ENCODE measurements at places on chromosomes 5 and 9.

DNA sequence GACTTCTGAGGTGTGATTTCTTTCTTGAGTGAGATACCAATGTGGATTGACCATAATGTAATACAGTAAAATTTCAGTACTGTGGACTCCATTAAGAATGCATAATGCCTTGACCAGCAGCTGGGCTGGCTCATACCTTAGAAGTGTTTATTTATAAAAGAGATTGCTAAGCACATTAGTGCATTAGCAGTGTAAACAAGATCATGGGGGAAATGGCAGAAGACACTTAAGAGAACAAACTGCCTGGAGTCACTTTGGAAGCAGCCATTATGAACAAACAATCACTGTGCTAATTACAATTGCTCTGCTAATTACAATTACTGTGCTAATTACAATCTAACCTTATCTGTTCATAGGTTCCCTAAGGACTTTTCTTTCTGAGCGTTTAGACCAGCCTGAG, 104.2 kb downstream of the TRIM32 start:
- DNase-seq, result peak; percentile 87

GRCh38 chr9:114607671-114608524, 3.2 kb upstream of the TMEM268 start:
- no peak for DNase-seq

DNA sequence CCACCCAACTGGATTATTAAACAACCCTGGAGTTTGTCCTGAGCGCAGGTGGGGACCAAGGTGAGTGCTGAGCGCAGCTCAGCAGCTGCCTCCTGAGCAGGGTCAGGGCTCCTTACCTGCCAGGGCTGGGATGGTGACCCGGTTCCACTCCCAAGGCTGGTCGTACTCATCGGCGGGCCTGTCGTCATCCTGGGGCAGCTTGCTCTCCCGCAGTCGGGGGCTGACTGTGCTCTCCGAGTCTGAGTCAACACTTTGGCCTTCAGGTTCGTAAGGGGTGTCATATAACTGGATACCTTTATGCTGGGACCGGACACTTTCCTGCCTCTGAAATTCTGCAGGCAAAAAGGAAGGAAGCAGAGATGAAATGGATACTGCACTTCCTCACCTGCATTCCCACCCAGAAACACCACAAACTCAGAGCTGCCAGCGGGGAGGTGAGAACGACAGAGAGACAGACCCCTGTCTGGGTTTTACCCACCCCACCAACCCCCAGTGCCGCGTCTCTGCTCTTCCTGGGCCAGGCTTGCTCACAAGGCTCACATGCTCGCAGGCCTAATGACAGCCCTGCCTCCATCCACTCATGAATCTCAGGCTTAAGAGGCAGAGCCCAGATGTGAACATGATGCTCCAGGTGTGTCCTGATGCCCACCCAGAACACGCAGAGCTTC, 70.7 kb upstream of the SLC25A51 start:
- DNase-seq, result no peak

GRCh38 chr9:116726602-116727001, 39.5 kb downstream of the TRIM32 start:
- no peak for DNase-seq

DNA sequence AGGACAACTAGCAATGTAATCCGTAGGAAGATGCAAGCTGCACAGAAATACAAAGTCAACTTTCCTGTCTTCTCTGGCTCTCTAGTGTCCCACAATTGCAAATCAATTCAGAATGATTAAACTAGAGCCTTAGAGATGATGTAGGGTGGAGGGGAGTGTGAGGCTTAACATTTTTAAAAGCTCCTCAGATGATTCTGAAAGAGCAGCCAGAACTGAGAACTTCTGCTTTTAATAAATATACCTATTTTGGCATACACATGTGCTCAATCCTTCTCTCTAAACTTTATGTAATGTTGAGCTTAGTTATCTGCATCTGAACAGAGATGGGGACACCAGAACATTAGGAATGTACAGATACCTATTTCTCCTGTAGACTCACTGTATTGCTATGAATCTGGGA, 139.9 kb upstream of the APC start:
- DNase-seq, result no peak

GRCh38 chr5:171365351-171365750, 22.3 kb upstream of the NPM1 start:
- DNase-seq, result no peak

- DNase-seq, result no peak
Measured at GRCh38 chr9:92974161-92974661, 26.9 kb downstream of the FGD3 start.

DNA sequence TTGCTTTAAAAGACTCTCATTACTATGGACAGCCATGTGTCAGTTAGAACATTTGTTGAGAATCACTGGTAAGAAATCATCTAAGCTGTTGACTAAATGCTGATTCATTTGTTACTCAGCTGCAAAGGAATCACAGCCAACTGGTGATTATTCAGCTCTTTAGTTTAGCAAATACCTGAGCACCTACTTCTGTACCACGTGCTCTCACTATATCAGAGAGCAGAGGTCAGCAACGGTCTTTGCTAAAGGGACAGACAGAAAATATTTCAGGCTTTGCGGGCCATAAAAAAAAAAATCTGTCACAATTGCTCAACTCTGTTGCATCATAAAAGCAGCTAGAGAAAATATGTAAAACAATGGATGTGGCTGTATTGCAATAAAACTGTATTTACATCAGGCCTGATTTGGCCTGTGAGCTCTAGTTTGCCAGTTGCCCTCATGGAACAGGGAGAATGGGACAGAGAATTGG, 377.6 kb downstream of the DNAH5 start:
- no peak for DNase-seq

DNA sequence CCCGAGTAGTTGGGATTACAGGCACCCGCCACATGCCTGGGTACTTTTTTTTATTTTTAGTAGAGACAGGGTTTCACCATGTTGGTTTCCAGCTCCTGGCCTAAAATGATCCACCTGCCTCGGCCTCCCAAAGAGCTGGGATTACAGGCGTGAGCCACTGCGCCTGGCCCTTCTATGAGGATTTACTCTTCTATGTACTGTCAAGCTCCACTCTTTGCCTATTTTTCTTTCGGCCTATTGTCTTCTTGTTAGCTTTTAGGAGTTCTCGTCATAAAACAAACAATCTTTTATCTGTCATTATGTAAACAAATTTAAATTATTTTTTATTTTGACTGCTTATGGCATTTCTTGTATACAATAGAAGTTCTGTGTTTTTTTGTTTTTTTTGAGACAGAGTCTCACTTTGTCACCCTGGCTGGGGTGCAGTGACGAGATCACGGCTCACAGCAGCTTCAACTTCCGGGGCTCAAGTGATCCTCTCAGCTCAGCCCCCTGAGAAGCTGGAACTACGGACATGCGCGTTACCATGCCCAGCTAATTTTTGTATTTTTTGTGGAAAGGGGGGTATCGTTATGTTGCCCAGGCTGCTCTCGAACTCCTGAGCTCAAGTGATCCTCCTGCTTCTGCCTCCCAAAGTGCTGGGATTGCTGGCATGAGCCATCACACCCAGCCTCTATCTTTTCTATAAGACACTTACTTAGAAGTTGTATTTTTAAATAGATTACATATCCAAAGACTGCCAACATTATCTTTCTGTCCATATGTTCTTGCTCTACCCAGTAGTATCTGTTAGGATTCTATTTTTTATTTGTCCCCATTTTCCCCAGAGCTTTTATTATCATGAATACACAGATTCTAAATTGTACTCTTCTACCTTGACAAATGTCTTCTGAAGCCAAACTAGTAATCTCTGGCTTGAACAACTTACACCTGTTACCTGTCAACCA, 29.2 kb downstream of the CSNK1A1 start:
- DNase-seq, result no peak

DNA sequence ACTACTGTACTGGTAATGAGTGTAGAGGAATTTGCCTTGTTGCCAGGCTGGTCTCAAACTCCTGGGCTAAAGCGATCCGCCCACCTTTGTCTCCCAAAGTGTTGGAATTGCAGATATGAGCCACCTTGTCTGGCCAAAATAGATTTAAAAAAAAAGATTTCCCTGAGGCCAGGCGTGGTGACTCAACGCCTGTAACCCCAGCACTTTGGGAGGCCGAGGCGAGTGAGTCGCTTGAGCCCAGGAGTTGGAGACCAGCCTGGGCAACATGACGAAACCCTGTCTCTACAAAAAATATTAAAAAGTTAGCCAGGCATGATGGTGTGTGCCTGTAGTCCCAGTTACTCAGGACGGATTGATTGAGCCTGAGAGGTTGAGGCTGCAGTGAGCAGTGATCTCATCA, 62.5 kb downstream of the IPO11 start:
- DNase-seq, result no peak

DNA sequence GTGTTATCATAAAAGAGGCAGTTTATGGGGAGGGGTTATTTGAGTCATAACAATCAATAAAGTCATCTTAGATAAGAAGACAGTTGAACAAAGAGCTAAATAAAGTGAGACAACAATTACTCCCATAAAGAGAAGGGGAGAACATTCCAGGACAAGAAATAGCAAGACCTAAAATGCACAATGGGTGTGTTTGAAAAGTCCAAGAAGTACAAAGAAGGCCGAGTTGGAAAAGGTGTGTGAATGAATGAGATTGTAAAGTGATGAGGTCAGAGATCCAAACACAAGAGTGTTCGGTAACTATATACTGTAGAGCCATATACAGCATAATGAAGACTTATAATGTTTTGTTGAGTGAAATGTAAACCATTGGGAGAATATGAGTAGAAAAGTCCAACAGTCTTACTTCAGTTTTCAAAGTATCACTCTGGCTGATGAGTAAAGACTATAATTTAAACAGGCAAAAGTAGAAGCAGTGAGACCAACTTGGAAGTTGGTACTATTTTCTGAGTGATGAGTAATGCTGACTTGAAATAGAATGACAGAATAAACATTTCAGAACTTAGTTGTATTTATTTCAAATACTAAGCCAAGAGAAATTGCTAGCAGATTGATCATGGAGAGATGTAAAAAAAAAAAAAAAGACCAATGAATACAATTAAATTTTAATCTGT, 868.7 kb upstream of the CDH9 start:
- no peak for DNase-seq

GRCh38 chr9:4237748-4238511, 61.9 kb downstream of the GLIS3 start:
- no peak for DNase-seq

DNA sequence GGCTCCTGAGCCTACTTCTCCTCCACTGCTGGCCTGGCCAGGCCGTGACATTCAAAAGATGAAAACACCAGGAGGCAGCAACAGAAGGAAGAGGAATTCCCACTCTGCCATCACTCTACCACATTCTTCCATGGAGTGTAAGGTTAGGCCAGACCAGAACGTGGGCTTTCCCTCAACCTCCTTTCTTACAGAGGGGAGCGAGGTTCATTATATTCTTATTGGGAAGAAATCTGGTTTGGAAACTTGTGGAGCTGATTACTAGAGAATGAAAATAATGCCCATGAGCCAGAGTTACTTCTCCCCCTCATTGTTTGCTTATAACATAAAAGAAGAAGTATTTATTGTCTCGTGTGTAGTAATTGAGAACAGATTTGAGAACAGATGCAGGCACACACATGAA, 136.3 kb upstream of the BASP1 start:
- DNase-seq, result no peak

DNA sequence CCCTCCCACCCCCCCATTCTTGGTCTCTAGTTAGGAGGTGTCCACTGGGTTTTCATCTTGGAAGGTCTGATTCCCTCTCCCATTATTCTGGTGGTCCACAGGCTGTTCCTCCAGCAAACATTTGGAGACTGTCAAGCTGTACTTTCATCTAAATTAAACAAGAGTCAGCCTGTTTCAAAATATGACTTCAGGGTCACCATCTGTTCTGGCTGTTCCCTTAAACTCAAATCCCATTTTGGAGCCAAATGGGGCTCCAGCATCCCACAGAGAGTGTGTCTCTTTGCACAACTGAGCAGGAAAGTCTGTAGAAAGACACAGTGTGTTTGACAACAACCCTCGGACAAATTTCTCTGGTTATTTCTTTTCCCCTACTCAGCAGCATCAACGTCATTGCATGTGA, 20.5 kb downstream of the COL15A1 start:
- no peak for DNase-seq

DNA sequence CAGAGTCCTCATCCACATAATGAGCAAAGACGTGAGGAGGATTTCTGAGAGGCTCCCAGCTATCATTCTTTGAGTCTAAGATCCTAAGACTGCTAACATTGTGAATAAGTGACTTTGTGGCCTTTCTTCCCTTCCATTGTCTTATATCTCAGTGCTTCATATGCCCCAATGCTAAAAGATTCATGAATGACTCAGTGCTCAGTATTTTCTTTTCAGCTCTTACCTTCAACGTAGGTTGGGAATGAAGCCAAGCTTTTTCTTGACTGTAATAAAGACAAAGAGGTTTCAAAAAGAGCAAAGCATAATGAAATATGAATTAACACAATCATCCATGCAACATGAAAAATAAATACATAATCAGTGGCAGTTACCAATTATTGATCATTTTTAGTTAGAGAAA, 146.4 kb downstream of the ENTREP1 start:
- DNase-seq, result no peak

DNA sequence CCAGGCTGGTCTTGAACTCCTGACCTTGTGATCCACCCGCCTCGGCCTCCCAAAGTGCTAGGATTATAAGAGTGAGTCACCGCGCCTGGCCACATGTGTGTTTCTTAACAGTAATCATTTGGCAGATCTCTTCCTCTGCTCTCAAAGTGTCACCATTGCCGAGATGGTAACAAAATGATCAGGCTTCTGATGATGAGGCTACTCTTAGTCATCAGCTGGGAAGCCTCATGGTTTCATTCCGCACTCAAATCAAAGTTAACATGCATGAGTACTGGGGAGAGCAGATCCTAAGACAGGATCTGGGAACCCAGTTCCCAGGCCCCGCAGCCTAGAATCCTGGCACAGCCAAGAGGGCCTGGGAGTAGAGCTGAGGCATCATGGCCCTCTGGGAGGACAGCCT, 27.4 kb downstream of the BARHL1 start:
- DNase-seq, result no peak

DNA sequence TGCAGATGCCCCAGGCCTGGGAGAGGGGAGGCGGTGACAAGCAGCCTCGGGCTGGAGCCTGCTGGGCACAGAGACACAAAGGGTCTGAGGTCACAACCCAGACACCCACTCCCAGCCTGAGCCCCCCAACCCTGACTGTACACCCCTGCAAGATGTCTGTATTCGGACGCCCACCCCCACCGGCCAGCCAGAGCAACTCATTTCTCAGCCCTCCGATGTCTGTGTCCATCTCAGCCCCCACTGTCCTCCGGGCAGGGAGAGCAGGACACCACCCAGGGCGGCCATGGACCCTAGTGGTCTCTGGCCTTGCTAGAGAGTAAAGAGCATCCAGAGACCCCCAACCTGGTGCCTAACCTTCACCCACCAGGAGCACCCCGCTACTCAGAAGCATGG, 3.9 kb downstream of the LCN12 start:
- no peak for DNase-seq

- no peak for DNase-seq
Measured at GRCh38 chr9:134571946-134572917, 69.4 kb upstream of the COL5A1 start.

DNA sequence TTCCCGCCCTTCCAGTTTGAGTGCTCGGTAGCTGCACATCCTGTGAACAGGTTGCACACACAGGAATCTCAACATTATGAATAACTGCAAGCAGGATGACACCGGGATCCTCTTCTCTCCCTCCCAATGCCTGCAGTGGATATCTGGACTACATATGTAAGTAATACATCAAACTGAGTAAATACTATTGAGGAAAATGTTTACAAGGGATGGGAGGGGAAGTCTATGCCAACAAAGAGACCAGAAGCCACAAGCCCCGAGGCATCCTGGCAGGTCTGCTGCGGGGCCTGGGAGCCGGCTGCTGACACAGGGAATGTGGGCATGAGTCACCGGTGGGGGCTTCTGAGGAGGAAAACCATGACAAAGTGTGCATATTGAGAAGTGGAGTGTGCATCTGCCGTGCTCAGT, 8.6 kb upstream of the ANKRD33B start:
- DNase-seq, result peak; percentile 52

All from NCI-H748 treated with DMSO at 0.1 percent for 48 hours (cell line).